IMR-90 (cell line): ENCODE measurements at places on chromosomes 16 and 17. TPM values are rescaled to one million over a fixed set of nuclear protein-coding genes. Genes with fewer than 3 reads are reported as not detected.

The WNT9B gene
- total RNA-seq = not detected in 2 replicates

DNA sequence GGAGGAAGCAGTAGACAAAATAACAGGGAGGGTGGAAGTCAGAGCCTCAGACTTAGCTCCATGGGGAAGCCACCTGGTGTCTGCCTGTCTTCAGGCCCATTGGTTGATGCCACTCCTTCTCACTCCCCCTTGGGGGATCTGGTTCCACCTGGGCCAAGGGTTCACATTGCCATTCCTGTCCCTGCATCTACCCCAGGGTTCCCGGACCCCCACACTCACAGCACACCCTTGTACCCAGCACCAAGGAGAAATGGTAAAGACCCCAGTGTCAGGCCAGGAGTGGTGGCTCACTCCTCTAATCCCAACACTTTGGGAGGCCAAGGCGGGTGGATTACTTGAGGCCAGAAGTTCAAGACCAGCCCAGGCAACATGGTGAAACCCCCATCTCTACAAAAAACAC, 1.0 kb upstream of the CA7 start:
- DNase-seq = no peak

The SLC52A1 gene
- not detected in 2 replicates for total RNA-seq

GRCh38 chr16:1788095-1788707, 5.3 kb downstream of the IGFALS start:
- no peak for DNase-seq

- DNase-seq = no peak
Observed at GRCh38 chr16:73544826-73545225, 496.9 kb upstream of the ZFHX3 start.

The TMC8 gene
- total RNA-seq = not detected in 2 replicates

DNA sequence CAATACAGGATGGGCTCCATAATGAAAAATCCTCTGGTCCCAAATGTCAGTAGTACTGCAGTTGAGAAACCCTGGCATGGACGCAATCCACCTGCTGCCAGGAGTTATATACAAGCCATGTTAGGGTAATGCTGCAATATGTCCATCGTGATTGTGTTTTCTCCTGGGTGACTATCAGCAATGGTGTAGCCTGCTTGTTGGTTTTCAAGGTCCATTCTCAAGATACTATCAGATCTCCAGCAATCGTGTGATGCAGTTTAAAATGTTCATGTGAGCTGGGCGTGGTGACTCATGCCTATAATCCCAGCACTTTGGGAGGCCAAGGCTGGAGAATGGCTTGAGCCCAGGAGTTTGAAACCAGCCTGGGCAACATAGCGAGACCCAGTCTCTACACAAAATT, 24.0 kb downstream of the ABCC1 start:
- peak; percentile 62 for DNase-seq

- DNase-seq = no peak
Observed at GRCh38 chr16:2450535-2450934, 9.4 kb upstream of the TEDC2 start.
